ENCODE measurements at places on chromosomes 16 and 17.

DNA sequence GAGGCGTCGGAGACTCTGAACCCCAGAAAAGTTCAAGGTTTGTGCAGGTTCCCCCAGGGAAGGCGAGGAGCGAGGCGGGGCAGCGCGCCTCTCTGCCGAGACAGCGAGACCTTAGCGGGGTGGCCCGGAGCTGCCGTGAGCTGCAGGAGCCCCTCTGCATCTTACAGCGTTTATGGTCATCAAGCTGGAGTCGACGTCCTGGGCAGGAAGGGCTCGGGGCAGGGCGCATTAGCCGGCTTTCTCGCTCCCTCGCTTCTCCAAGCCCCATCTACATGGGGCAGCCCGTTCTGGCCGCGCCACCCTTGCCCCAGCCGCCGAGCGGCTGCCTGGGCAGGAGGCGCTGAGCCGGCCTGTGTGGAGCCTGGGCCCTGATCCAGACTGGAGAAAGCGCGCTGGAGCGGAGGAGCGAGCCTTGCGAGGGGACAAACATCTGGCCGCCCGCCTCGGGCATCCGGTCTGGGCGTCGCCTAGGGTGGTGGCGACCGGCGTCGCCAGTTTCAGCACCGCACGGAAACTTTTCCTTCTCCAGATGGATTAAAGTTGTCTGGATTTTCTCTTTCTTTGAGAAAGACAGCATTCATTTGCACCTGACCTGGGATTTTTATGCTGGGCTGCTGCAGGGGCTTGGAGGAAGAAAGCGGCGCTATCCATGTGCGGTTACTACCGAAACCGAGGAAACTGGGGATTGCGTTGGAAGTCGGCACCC lies 750 bp downstream of the TMEM132E start:
- peak overlapping the region; percentile 64 for H3K4me3 ChIP-seq
- DNase-seq, result peak; percentile 17
- peaks cover 71% of the 10 kb centered on the region for H3K27me3 ChIP-seq
- peaks cover 8% of the 10 kb centered on the region for H3K4me1 ChIP-seq
- no peaks in the 10 kb centered on the region for H3K36me3 ChIP-seq

GRCh38 chr16:81140930-81141780 lies 45.0 kb upstream of the GCSH start:
- no peaks in the 10 kb centered on the region for H3K4me1 ChIP-seq
- peaks cover 12% of the 10 kb centered on the region for H3K27me3 ChIP-seq
- no peak overlapping the region for H3K27ac ChIP-seq
- H3K4me3 ChIP-seq, result no peak overlapping the region
- H3K36me3 ChIP-seq, result no peaks in the 10 kb centered on the region
- DNase-seq, result peak; percentile 8

DNA sequence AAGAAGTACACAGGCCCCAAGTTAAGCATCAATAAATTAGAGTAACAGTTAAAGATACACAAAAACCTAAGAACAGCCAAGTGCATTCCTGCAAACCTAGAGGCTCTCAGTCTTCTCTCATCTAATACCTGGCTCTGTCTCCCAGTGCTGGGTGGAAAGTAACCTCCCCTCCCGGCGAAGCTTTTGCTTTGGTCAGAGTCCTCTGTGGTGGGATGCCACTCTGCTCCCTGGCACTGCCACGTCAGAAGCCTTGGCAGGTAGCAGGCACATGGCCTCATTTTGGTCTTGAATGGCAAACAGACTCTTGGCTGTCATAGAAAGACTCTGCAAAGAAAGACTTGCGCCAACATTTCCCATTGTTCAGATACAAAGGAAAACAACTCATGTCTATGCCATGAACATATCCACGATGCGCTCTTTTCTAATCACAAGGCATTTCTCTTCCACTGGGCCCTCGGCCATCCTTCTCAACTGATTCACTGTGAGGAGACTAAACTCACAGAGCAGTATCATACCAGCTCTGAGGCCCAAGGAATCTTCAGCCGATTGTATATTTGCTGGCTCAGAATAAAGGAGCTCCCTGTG lies 21.2 kb downstream of the MTHFSD start:
- no peak overlapping the region for H3K27ac ChIP-seq
- peaks cover 11% of the 10 kb centered on the region for H3K36me3 ChIP-seq
- no peaks in the 10 kb centered on the region for H3K27me3 ChIP-seq
- DNase-seq, result no peak

DNA sequence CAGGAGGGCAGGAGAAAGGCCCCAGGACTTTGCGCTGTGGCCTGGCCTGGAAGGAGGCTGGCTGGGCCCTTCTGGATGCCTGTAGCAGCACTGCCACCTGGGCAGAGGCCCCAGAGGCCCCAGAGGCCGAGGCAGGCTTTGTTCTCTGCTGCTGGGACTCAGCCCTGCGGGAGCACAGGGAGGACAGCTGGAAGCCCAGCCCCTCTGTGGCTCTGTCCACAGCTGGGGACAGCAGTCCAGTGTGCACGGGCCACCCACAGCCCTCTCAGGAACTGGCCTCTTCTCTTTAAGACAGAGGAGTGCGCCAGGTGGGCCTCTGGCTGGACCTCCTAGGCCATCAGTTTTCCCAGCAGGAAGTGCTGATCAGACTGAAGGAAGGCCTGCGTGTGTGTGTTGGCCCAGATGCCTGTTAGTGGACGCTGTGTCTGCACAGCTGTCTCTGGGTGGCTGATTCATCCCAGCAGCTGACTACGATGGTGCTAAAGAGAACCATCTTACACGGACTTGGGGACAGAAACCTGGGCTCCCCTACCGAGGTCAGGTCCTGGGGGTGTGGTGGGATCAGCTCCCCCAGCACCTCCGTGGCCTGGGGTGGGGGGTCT lies 26.9 kb upstream of the ZNF750 start:
- peaks cover 11% of the 10 kb centered on the region for H3K36me3 ChIP-seq
- no peak for DNase-seq
- no peak overlapping the region for H3K27ac ChIP-seq
- no peak overlapping the region for H3K4me3 ChIP-seq
- H3K4me1 ChIP-seq, result peaks cover 70% of the 10 kb centered on the region

GRCh38 chr16:28001184-28001583 lies 62.3 kb downstream of the GSG1L start:
- H3K36me3 ChIP-seq, result no peaks in the 10 kb centered on the region
- peaks cover 2% of the 10 kb centered on the region for H3K27me3 ChIP-seq
- no peak overlapping the region for H3K27ac ChIP-seq
- H3K4me3 ChIP-seq, result no peak overlapping the region
- peaks cover under 1% of the 10 kb centered on the region for H3K4me1 ChIP-seq

DNA sequence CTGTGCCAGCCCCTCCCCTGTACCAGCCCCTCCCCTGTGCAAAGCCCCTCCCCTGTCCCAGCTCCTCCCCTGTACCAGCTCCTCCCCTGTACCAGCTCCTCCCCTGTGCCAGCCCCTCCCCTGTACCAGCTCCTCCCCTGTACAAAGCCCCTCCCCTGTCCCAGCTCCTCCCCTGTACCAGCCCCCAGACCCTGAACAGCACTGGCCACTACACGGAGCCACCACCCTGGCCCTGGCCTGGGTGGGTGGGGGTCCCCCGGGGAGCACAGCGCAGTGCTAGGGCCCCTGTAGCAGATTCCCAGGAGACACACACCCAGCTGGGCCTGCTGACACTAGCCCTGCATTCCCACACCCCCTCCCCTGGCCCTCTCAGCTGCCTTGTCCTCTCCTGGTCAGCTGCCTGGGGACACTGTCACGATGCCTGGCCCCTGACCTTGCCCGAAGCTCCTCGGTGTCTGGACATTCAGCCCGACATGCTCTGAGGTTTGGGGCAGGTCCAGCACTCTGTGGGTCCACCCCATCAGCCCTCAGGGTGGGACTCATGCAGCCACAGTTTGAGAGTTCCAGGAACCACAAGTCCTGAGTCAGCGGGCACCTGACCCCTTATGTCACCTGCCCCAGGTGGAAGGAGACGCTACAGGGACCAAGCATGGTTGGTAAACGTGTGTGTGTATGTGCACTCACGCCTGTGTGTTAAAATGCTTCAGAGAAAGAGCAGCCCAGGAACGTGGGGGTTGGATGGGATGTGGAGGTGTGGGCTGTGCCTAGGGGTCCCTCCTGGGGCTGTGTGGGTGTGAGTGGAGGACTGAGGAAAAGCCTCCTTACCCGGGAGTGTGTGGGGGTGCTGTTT lies 114.2 kb downstream of the METRNL start:
- no peak overlapping the region for H3K4me3 ChIP-seq
- H3K36me3 ChIP-seq, result no peaks in the 10 kb centered on the region
- peak; percentile 15 for DNase-seq
- H3K27me3 ChIP-seq, result peaks cover 3% of the 10 kb centered on the region

- H3K27ac ChIP-seq, result no peak overlapping the region
- no peaks in the 10 kb centered on the region for H3K36me3 ChIP-seq
- H3K4me1 ChIP-seq, result peaks cover 3% of the 10 kb centered on the region
- H3K27me3 ChIP-seq, result no peaks in the 10 kb centered on the region
These were observed 32.7 kb downstream of the ITGB3 start for GRCh38 chr17:47286198-47286914.

- peaks cover 25% of the 10 kb centered on the region for H3K27me3 ChIP-seq
- peaks cover 5% of the 10 kb centered on the region for H3K4me1 ChIP-seq
- no peaks in the 10 kb centered on the region for H3K36me3 ChIP-seq
- H3K4me3 ChIP-seq, result no peak overlapping the region
These were observed 72.5 kb downstream of the SRCIN1 start for GRCh38 chr17:38533241-38533640.

DNA sequence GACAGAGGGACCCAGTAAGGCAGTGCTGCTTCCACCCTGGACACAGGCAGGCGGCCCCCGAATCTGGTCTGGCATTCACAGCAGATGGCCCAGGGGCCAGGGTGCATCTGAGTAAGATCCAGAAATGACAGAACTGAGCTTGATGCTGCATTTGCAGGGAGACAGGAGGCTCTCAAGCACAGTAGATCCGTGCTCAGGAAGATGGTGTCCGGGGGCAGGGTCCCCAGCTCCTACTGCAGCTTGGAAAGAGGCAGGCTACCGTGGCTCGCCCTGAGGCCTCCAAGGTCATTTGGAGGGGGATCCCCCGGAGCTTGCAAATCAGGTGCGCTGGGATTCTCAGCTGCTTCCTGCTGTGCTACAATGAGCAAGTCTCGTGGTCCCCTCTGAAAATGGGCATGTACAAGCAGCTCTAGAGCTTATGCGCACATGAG lies 2.2 kb downstream of the C16orf95 start:
- H3K27me3 ChIP-seq, result no peaks in the 10 kb centered on the region
- no peak overlapping the region for H3K4me3 ChIP-seq
- DNase-seq, result no peak
- peaks cover 16% of the 10 kb centered on the region for H3K36me3 ChIP-seq

GRCh38 chr17:58873926-58874325 lies 118.3 kb downstream of the PPM1E start:
- H3K27me3 ChIP-seq, result peaks cover 2% of the 10 kb centered on the region
- H3K36me3 ChIP-seq, result no peaks in the 10 kb centered on the region
- H3K4me3 ChIP-seq, result no peak overlapping the region
- H3K4me1 ChIP-seq, result peaks cover 5% of the 10 kb centered on the region

DNA sequence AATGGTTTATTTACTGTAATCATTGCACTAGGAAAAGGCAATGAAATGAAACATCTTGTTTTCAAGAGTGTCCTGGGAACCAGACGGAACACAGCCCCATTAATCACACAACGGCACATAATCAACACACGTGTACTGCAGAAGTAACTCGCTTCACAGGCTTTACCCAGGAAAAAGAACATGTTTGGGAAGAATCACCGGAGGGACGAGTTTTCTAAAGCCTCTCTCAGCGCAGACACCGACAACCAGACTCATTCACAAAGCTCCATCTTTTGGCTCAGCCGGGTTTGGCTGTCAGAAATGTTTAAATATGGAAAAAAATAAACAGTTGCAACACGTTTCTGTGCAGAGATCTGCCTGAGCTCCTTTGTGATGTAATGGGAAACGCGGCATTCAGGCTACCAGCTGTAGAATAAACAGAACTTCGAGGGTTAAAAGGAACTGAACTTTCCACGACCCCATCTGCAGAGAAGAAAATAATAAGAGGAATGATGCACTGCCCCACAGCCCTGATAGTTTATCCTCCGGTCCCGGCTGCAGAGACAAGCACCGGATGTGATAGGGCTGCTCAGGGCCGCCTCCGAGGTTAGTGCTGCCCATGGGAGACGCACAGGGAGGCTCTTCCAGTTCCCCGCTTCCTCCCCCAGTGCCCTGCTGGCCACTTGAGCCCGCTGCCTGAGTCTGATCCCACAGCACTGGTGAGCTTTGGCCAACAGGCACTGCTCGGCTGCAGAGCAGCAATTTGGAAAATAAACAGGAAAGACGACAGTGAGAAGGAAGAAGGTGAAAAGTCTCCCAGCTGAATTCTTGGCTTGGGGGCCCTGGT lies 119.8 kb downstream of the HIC1 start:
- no peak for DNase-seq
- no peak overlapping the region for H3K27ac ChIP-seq
- H3K4me1 ChIP-seq, result peaks cover 2% of the 10 kb centered on the region

DNA sequence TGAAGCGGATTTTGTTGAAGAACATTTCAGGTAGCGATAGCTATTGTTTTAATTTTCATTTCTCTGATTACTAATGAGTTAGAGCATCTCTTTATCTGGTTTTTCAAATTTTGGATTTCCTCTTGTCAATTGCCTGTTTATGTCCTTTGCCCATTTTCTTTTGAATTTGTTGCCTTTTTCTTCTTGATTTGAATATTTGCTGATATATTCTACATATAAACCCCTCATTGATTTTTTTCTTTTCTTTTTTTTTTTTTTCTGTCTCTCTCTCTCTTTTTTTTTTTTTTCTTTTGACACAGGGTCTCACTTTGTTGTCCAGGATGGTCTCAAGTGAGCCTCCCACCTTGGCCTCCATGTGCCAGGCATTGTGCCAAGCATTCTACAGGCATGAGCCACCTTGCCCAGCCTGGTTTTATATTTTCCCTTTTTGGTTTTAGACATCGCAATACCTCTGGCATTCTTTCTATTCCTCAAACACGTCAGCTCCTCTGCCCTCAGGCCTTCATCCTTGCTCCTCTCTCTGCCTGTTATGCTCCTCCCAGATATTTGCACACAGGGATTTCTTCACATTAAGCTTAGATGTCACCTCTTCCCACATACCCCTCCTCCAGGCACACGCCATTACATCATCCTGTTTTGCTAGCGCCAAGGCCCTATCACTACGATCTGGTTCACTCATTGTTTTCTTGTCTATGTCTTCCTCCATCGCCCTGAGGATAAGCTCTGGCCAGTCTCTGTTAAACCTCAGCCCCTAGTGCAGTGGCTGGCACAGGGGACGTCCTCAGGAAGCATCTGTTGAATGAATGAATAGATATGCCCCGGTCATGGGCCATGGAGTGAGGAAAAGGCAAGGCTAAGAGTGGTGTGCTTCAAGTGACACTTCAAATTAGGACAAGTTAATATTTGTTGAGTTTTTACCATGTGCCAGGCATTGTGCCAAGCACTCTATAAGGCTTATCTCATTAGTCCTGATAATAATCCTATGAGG lies 8.6 kb downstream of the SARM1 start:
- H3K4me3 ChIP-seq, result no peak overlapping the region
- no peak for DNase-seq
- H3K4me1 ChIP-seq, result peaks cover 15% of the 10 kb centered on the region
- H3K27me3 ChIP-seq, result peaks cover 2% of the 10 kb centered on the region
- H3K36me3 ChIP-seq, result peaks cover 12% of the 10 kb centered on the region
- no peak overlapping the region for H3K27ac ChIP-seq

- H3K36me3 ChIP-seq, result no peaks in the 10 kb centered on the region
- no peak overlapping the region for H3K4me3 ChIP-seq
- no peak overlapping the region for H3K27ac ChIP-seq
- DNase-seq, result no peak
- H3K4me1 ChIP-seq, result no peaks in the 10 kb centered on the region
These were observed 88.0 kb downstream of the TMEM100 start for GRCh38 chr17:55634702-55635101.

GRCh38 chr16:67979955-67980678 lies at the start of gene DPEP3:
TSS of gene DPEP3 (minus strand) at chr16:67980499. CDS start at chr16:67980380, 119 bp downstream.
- H3K36me3 ChIP-seq, result no peaks in the 10 kb centered on the region
- peaks cover 25% of the 10 kb centered on the region for H3K4me1 ChIP-seq
- H3K4me3 ChIP-seq, result no peak within 1 kb of the TSS
- no peaks in the 10 kb centered on the region for H3K27me3 ChIP-seq

- no peak overlapping the region for H3K27ac ChIP-seq
- no peak overlapping the region for H3K4me3 ChIP-seq
- no peaks in the 10 kb centered on the region for H3K27me3 ChIP-seq
- H3K36me3 ChIP-seq, result no peaks in the 10 kb centered on the region
These were observed 87.2 kb upstream of the TOX3 start for GRCh38 chr16:52634104-52634503.
